Epithelial cell of proximal tubule (primary cell): ENCODE measurements at places on chromosomes 4 and X. TPM values are rescaled to one million over a fixed set of nuclear protein-coding genes. Genes with fewer than 3 reads are reported as not detected.

- no peak for DNase-seq
Measured at GRCh38 chr4:69524706-69525105, 29.0 kb upstream of the UGT2B4 start.

DNA sequence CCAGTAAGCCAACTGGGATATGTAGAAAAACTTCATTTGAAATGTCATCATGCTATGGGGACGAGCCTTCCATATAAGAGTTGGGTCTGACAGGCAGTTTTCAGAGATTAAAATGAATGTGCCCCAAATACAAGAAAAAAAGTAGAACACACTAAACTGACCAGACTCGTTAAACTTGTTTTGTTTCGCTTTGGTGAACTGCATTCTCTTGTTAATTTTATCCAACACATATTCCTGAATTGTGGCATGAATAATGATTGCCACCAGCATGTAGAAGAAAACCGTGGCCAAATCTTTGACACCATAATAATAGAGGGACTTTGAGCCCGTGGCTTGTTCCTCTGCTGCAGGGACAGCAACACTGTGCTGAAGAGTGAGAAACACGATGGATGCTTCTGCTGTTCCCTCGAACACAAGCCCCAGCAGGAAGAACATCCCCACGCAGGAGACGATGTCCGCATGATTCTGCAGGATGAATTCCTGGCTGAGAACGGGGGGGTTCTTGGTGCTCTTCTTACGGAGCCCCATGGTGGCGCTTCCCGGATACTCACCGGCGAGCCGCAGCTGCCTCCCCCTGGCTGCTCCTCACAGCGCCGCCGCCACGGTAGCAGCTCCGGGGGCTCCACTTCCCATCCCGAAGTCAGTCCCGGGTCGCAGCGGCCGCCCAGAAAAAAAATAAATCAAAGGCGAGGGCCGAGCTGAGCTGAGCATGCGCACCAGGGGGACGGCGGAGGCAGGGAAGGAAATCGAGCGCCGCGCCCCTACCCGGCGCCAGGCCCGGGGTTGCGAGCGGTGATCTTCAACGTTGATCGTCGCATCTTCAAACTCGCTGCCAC lies at the start of gene TRAM1L1:
Gene TRAM1L1, minus strand, starts transcription at position 711 of the 836 bp plus-strand sequence. Its CDS starts 183 bp downstream, at position 528.
- DNase-seq: no peak

GRCh38 chr4:182193311-182193710 lies 49.9 kb upstream of the TENM3 start:
- no peak for DNase-seq

GRCh38 chrX:1529328-1529727 lies 7.7 kb downstream of the P2RY8 start:
- DNase-seq: no peak

DNA sequence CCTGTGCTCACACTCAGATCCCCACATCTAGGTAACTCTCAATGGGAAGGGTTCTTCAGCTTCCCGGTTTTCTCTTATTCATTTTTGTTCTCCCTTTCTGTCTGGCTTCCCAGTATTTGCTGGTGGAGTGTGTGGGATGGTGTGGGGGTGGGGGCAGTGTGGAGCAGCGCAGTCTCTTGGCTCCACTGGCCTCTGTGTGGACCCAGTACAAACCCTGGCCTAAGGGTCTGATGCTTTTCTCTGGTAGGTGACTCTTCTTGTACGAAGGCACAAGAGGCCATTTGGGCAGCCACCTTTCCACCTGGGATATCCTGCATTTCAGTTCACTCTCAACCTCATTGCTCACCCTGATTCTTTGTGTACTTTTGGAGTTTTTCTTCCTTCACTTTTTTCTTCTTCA lies 71.3 kb downstream of the NBDY start:
- no peak for DNase-seq

GRCh38 chr4:17013382-17014006 lies 115.0 kb upstream of the LDB2 start:
- no peak for DNase-seq

DNA sequence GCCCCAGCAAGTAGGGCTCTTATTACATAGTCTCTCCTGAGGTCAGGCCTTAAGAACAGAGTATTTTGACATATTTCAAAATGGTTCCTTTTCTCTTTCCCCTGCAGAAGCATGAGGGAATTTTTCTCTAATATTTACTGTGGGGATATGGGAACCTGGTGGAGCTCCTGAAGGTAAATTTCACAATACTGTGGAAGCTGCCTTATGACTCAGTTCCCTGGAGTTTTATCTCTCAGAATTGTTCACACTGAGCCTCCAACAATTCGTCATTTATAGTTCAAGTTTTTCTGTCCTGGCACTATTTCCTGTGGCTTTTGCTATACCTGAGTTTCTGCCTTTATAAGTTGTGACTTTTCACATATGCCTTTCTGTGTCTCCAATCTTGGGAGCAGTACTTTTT lies 607.2 kb upstream of the NDST4 start:
- no peak for DNase-seq

- DNase-seq: no peak
Measured at GRCh38 chr4:169682372-169683047, 62.1 kb downstream of the CLCN3 start.

GRCh38 chrX:17596546-17597205 lies 140.6 kb upstream of the SCML1 start:
- DNase-seq: no peak

DNA sequence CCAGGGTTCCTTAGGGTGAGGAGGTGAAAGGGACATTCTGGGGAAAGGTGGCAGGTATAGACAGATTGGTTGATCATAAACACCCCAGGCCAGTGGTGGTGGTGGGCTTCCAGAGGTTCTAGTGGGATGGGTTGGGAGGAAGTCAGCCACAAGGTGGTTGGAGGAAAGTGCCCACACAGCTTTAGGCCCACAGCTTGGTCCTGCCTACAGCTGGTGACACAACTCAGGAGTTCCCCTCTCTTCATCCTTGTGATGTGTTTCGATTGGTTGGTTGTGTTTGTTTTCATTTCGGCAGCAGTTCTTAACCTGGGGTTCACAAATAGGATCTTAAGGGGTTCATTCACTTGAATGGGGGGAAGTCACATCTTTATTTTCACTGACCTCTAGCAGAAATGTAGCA lies 157.0 kb downstream of the TMEM164 start:
- DNase-seq: no peak

- DNase-seq: no peak
Measured at GRCh38 chr4:166415749-166416148, 542.7 kb downstream of the TLL1 start.

GRCh38 chr4:24975510-24975909 lies 55.2 kb downstream of the LGI2 start:
- no peak for DNase-seq

DNA sequence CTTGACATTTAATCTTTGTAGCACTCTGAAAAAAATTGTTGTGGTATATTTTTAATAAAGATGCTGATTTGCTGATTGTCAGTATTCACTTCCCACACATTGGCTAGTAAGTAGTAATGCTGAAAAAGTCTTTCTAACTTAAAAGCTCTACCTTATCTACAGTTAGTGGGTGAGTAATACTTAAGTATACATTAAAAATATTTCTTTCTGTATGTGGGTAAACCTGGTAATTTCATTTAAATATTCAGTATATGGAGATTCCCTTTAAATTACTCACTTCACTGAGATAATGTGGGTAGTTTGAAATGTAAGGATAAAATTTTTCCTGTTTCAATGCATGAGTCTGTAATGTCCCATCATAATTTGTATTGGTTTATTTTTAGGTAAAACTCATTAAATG lies 5.6 kb downstream of the TMEM33 start:
- DNase-seq: no peak

DNA sequence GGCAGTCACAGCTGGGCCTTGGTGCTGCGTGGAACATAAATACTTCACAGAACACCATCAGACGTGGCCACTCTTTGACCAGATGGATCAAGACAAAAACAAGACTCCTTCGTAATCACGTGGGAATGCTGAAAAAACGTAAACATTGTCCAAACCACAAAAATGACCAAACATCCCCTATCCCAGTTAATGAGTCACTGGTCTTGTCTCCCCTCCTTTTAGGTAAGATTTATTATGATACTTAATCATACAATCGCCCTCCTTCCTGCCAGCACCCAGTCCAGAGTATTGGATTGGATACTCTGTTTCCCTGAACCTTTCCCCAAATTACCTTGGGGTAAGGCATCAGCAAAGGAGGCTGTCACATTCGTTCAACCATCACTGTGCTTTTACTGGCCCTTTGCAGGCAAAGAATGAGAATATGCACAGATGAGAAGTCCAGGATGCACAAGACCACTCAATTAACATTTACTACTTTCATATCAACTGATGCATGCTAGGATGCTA lies 601 bp upstream of the TCEANC start:
- DNase-seq: no peak

GRCh38 chr4:33226133-33226532 lies 2506.0 kb downstream of the PCDH7 start:
- no peak for DNase-seq

GRCh38 chrX:40538406-40538805 lies 42.4 kb upstream of the ATP6AP2 start:
- DNase-seq: no peak

GRCh38 chrX:118595501-118596042 lies 100.0 kb downstream of the DOCK11 start:
- DNase-seq: no peak

GRCh38 chrX:12974305-12974795 lies 560 bp upstream of the TMSB4X start:
- no peak for DNase-seq

DNA sequence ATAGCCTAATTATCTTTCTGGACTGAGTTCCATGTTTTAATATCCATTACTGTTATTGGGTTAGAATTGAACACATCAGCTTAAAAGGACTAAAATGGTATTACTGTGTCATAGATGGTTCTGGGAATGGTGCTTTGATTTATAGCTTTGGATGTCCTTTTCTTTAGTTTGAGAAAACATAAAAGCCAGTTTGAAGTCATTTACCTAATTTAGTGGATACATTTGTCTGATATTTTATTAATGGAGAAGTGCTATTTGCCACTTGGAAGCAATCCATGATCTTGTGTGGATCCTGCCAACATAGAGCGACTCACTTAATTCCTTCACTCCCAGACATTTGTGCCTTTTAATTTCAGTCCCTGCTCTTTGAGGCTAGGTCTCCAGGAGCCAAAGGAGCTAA lies 212.4 kb upstream of the PACRGL start:
- no peak for DNase-seq

- no peak for DNase-seq
Measured at GRCh38 chr4:184968784-184969201, 49.5 kb upstream of the HELT start.

DNA sequence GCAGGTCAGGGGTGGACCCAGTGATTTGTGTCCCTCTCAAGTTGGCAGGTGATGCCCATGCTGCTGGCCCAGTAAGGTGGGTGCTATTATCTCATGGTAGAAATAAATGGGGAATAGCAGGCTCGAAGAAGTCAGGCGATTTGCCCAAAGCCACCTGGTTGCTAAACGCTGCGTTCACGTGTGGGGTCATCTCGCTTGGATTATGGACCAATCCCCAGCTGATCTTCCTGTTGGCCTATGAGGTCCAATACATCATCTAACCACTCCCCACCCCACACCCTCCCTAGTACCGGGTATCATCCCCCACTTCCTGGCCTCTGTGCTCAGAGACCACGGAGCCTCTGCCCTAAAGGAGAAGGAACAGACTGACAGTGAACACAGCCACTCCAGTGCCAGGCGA lies 18.3 kb upstream of the MSX1 start:
- no peak for DNase-seq

GRCh38 chrX:105260291-105261043 lies 40.0 kb upstream of the TEX13A start:
- DNase-seq: no peak

DNA sequence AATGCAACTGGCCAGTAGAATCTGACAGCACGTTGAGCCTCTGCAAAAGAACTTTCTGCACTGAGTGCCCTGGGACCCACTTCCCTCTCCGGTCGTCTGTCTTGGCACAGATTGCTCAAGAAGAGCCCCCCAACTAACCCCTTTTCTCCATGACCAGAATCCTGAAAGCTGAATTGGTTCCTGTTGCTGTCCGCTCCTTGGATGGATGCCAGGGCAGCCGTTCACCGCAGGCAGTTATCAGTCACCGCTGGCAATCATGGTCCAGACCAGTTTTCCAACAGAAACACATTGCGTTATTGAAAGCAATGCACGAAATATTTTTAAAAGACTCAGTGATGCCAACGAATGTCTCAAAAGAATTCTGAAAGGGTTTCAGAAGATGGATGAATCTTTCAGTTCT lies 733.7 kb upstream of the FRG1 start:
- DNase-seq: no peak

GRCh38 chr4:1077711-1078477 lies 35.5 kb downstream of the RNF212 start:
- DNase-seq: no peak

DNA sequence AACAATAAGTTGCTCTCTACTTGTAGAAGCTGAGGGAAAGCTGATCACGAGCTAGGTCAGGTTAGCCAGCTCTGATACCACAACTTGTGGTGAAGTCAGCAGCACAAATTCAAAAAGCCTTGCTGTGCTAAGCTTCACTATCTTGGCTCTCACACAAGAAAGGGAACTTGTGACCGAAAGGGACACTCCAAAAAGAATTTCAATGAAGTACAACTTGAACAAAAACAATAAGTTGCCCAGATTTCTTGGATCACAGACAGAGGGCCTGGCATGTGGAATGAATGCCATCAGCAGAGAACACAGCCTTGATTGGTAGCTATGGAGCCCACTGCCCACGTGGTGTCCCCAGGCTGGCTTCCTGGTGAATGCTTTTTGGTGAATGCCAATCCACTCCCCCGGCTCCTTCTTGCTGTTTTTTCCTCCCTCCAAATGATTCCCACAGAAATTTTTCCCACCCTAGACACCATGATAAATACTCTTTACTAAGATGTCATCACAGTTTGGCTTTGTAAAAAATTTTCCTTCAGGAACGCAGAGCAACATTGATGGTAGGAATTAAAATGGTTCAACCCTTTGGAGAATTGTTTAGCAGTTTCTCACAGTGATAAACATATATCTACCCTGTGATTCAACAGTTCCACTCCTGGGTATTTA lies 82.6 kb downstream of the ANXA3 start:
- DNase-seq: no peak

DNA sequence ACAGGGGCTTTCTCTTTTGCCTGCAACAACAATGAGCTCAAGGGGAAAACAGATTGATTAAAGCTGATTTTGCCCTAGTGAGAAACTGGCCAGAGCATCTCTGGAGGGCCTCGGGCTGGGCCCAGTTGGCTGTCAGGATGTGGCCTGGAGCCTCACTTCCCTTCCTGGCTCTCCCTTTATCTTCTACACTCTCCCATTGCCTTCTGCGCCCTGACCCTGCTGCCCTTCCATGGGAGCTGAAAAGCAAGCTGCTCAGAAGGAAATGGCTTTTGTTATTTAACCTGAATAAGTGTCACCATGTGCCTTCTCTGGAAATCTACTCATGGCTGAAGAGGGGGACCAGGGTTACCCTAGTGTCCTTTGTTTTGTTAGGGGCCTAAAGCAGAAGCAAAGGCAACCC lies 43.8 kb downstream of the NHSL2 start:
- no peak for DNase-seq

SYTL5 gene
- 0.14 and 0.17 TPM in 2 replicates for total RNA-seq

IBSP gene
- total RNA-seq: not detected in 2 replicates

CD38 gene
- not detected in 2 replicates for total RNA-seq

ATP10D gene
- 9.7 and 10.8 TPM in 2 replicates for total RNA-seq

UGT2B7 gene
- total RNA-seq: 0.12 and 21.3 TPM in 2 replicates

MAGEA2B gene
- total RNA-seq: not detected in 2 replicates

ART3 gene
- not detected in 2 replicates for total RNA-seq
